ENCODE measurements at places on chromosomes 12 and 14.

- DNase-seq: peak; percentile 59
Observed at GRCh38 chr12:6570264-6570887, 2.3 kb upstream of the NOP2 start.

GRCh38 chr12:29398495-29398894 is 17.5 kb upstream of the ERGIC2 start:
- DNase-seq: no peak

- DNase-seq: no peak
Observed at GRCh38 chr12:29314416-29314815, 66.6 kb downstream of the ERGIC2 start.

DNA sequence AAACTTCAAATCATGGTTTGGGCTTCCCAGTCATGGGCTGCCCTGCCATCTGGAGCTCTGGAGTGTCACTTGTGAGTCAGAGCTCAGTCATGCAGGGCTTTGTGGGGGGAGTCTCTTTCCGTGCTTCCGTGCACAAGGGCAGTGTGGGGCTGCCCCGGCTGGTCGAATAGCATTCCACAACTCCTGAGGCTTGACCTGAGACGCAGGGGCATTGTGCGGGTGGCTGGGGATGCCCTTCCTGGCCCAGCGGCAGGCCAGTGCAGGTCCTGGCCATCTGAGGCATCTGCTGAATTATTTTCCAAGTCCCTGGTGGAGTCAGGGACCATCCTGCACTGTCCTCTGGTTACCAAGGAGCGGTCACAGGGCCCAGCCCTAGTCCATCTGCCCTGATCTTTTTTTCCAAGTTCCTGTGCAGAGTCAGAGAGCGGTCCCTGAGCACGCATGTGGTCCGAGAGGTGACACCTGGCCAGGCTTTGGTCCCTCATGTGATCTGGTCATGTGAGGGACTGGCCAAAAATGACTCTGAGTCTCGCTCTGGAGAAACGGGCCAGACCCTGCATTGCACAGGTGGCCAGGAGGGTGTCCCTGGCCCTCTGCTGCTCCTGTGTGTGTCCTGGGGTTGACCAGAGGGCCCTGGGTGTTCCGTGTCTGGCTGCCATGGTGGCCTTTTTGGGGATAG is 167.0 kb upstream of the ALG10B start:
- no peak for DNase-seq

Data from femur (tissue), 1 donor.